ENCODE measurements at places on chromosomes 12 and 14.

- no peak for DNase-seq
Observed at GRCh38 chr14:86973177-86973576, 1019.8 kb downstream of the GALC start.

- peak; percentile 98 for DNase-seq
Observed at GRCh38 chr14:30610787-30611343, 11.3 kb upstream of the SCFD1 start.

- DNase-seq = no peak
Observed at GRCh38 chr12:116455540-116456329, 103.4 kb upstream of the MAP1LC3B2 start.

DNA sequence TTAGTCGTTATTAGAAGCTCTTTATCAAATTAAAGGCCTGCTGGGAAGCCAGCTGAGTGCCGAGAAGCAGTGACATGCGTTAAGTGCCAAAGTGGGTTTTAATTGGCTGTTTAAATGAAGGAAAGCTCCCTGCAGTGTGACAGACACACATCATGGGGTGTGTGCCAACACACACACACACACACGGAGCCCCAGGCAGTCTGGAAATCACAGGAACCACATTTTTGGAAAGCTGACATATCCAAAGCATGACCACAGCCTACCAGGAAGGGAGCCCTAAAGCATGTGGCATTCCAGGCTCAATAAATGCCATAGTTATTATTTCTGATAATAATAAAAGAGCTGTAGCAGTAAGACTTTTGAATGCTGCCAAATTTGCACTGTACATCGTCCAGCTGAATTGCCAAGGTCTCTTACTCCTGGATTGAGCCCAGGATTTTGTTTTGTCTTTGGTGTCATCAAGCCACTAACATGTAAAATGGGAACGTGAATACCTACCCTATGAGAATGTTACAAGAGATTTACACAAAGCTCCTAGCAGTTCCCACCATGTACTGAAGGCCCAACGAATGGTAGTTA lies 135.1 kb downstream of the TMEM30B start:
- no peak for DNase-seq

- peak; percentile 59 for DNase-seq
Observed at GRCh38 chr12:79344855-79345847, 345.6 kb downstream of the PAWR start.

DNA sequence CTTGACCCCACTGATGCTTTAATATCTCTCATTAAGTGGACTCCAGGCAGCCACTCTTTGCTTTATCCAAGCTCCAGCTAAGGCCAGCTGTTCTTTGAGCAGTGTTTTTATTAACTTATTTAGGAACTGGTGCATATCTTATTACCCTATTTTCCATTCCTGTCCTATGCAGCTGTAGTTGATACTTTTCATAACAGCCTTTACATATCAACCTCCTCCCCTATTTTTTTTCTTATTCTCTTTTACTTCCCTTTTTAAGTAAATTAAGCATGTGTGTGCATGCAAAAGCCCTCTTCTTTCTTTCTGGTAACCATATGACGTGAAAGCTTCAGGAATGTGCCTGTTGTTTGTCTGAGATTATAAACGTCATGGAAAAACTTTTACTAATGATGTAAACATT lies 121.2 kb downstream of the PTPRQ start:
- DNase-seq = peak; percentile 11

- DNase-seq = peak; percentile 4
Observed at GRCh38 chr14:64062381-64063115, 209.7 kb downstream of the SYNE2 start.

GRCh38 chr12:22573181-22573580 lies 28.8 kb upstream of the C2CD5 start:
- DNase-seq = no peak

DNA sequence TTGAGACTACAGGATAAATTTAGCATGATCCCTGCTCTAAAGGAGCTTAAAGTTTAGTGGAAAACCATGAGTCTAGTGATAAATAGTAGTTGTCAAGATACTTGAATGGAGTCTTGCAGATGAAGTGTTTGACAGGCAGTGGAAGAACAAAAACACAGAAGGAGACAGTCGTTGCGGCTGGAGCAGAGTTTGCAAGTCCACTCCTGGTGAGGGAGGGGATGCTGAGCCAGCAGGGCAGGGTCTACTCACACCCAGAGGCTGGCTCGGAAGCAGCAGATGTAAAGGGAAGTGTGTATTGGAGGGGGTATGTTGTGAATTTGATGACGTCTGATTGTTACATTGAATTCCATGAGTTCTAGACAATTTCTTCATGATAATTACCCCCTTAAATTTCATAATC lies 61.3 kb downstream of the TRAF3 start:
- DNase-seq = no peak

- no peak for DNase-seq
Observed at GRCh38 chr12:1927051-1927680, 8.7 kb upstream of the CACNA2D4 start.

DNA sequence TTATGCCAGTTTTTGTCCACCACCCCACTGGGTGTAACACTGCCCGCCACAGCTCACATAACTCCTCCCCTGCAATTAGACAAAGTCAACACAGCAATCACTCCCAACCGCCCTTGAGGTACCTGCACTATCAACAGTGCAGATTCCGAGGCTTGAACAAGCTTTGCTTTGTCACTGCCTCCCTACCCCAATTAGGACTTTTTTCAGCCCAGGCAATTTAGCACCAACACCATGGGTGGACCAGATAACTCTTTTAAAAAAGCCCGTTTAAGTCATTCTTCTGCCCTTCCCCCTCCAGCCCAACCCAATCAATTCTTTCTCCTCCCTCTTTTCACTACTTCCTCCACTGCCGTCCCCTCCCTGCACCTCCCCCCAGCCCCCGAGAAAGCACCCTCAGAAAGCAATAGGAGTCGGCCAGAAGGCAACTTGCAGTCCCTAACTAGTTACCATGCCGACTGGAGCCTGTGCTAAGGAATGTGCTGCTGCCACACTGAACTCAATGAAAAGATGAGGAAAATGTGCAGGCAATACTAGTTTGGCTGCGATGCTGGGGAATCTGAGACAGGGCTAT lies 45.7 kb upstream of the OTX2 start:
- DNase-seq = peak; percentile 85

DNA sequence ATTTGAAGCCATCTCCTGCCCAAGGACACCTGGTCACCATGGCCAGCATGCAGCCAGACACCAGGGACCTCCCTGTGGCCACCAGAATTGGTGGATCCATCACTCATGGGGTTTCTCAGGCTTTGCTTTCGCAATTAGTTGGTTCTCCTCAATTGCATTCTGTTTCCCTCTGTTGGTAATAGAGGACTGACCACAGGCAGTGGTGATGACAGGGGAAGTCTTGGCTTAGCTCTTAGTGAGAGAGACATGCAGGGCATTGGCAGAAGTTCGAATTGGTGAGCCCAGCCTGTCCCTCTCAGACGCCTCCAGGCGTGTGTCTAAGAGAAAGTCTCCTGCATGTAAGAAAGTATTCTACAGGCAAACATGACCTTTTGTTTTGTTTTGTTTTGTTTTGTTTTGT lies 21.3 kb downstream of the HCAR2 start:
- DNase-seq = no peak

DNA sequence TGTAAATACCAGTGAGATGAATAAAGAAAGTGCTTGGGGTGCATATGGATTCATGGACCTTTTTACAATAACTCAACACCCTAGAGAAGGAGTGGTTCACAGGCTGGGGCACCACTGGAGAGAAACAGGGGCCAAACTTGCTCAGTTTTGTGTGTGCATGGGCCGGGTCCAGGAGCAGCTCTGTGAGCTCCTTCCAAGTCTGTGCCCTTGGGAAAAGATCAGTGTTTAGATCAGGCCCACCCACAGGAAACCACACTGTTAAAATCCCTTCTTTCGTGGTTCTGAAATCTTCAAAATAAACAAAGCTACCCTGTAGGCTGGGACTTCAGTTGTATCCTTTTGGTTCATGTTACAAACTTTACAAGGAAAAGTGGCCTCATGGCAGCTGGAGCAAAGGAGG lies 156.1 kb upstream of the TMEM260 start:
- DNase-seq = no peak
